Urinary bladder (tissue), 4 donors: ENCODE measurements at places on chromosomes 1 and 21.

DNA sequence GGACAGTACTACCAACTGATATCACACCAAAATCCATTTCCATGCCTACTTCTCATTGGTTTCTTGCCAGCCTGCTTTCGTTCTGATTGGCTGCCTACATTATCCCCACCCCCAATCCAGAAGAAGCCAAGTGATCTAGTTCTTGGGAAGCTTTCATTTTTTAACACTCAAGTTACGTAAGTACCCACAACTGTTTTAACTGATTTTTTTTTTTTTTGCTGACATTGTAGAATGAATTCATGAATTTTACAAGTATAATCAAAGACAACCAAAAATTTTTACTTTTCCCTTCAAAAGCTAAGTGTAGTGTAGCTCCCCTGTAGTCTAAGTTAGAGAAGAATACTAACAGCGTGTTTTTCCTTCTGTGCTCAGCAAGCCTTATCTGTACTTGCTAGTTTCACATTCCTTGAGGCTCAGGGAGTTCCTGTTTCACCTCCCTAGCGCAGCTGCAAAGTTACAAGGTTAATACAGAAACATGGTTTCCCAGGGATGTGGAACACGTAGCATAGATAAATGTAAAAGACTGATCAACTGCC lies at the start of gene SLC9C2:
SLC9C2 (minus strand) TSS at position 17 of the 536 bp plus-strand sequence. CDS start 1,296 bp downstream, outside the sequence.
- DNase-seq: no peak

GRCh38 chr1:235402457-235403200 lies 35.4 kb downstream of the TBCE start:
- DNase-seq: no peak

GRCh38 chr1:185561629-185562028 lies 172.6 kb upstream of the HMCN1 start:
- DNase-seq: no peak

GRCh38 chr1:5120559-5120958 lies 466.1 kb downstream of the AJAP1 start:
- DNase-seq: no peak

- DNase-seq: no peak
Measured at GRCh38 chr1:215487466-215487865, 79.6 kb upstream of the KCTD3 start.

DNA sequence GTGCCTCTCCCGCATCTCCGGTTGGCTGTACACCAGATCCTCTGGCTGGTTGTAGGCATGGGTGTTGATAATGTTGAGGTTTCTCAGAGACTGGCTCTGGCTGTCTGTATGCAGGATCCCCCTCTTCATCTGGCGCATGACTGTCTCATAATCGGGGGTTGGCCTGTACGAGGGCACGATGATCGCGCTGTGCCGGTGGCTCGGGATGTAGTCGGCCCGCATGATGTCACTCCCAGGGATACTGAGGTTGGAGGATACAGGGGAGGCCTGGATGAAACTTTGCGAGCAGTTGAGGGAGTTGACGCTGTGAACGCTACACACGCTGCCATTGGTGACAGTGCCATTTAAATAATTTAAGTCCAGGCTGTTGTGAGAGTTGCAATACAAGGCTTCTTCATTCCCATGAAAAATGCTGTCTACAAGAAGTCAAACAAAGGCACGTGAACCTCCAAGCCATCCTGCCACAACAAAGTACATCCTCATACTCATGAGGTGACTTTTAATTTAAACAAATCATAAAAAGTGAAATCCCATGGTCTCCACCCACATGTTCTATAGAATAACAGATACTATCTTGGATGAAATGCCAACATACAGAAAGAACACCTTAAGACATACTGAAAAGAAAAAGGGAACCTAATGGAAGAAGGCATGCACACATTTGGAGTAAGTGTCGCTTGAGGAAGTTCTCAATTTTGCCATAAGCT lies 103.6 kb downstream of the SMYD2 start:
- no peak for DNase-seq

GRCh38 chr21:31505975-31506374 lies 153.5 kb upstream of the SOD1 start:
- DNase-seq: no peak

- no peak for DNase-seq
Measured at GRCh38 chr1:211479624-211480023, 12.3 kb downstream of the RD3 start.
